Upper lobe of left lung (tissue), 6 donors: ENCODE measurements at places on chromosomes 12 and 14. TPM values are rescaled to one million over a fixed set of nuclear protein-coding genes. Genes with fewer than 3 reads are reported as not detected.

Gene SLC5A8
- total RNA-seq, result not detected

- no peak for DNase-seq
Measured at GRCh38 chr14:56299306-56299984, 181.2 kb downstream of the PELI2 start.

DNA sequence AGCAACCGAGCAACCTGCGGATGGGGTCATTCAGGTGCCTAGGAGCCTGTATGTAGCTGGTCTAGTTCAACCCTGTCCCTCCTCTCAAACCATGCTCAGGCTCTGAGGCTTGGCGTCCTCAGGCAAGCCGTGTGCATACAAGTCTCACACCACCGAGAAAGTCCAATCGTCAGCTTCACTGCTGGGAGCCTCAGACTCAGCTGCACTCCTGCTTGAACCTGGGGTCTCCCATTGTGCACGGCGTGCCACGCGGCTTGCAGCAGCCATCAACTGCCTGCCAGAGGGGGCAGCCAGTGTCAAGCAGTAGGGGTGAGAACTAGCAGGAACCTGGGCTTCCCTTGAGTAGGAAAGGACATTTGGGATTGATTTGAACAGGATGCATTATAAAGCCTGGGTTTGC is 1064.6 kb downstream of the BCL11B start:
- peak; percentile 50 for DNase-seq

DNA sequence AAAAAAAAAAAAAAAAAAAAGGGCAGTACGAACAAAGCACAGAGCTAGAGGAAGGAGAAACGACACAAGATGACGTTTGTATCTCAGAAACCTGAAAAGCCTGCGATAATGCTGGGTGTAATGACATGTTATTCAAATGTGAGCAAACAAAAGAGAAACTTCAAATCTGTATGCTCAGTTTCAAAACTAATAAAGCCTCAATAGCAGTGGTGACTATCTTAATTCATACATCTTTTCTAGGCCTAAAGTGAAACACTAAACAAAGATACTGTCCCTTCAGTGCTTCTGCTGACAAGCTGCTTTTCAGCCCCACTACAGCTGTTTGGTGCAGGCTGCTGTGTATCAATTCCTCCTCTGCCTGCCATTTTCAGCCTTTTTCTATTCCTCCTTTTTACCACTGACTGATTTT is 15.8 kb downstream of the ITPR2 start:
- no peak for DNase-seq

- DNase-seq, result no peak
Measured at GRCh38 chr12:127925971-127926370, 341.0 kb upstream of the TMEM132C start.

GRCh38 chr14:56207626-56208292 is 89.5 kb downstream of the PELI2 start:
- DNase-seq, result peak; percentile 37

GRCh38 chr12:113227686-113228391 is 6.6 kb downstream of the TPCN1 start:
- DNase-seq, result no peak
